ENCODE measurements at places on chromosomes 7 and 10.

GRCh38 chr10:123554656-123555055 lies 111.5 kb upstream of the GPR26 start:
- no peak for DNase-seq

DNA sequence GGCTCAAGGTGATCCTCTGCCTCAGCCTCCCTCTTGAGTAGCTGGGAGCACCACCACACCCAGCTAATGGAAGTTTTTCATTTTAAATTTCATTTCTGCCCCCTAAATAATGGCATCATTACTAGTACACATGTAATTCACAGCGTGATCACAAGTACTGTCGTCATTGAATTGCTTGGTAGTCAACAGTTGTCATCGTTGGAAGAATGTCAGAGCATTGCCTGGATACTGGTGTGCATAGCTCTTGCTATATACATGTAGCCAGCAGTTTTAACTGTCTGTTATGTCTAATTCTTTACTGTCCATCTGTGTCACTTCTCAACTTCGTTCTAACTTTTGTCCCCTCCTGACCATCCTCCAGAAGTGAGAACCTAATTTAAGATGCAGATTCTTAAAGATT lies 62.1 kb downstream of the CRPPA start:
- no peak for DNase-seq

DNA sequence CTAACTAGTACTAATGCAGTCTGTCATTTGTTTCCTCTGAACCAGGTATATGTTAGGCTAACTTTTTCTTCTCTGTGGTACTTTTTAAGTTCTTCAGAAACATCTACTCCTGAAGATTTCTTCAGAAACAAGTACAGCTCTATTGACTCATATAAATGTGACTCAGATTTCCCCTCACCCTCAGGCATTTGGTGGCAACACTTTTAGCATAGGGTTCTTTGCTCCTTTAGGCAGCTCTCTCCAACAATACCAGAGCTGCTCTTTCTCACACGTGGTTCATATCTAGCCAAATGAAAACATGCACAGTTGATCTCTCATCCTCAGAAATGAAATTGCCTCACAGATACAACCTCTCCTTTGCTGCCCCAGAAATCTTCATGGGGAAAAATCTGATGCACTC lies 939.8 kb downstream of the SORCS1 start:
- no peak for DNase-seq

GRCh38 chr7:101378751-101379174 lies 16.1 kb downstream of the COL26A1 start:
- DNase-seq: no peak
